Progenitor cell of endocrine pancreas (in vitro differentiated cells): ENCODE measurements at places on chromosomes 4 and X. TPM values are rescaled to one million over a fixed set of nuclear protein-coding genes. Genes with fewer than 3 reads are reported as not detected.

DNA sequence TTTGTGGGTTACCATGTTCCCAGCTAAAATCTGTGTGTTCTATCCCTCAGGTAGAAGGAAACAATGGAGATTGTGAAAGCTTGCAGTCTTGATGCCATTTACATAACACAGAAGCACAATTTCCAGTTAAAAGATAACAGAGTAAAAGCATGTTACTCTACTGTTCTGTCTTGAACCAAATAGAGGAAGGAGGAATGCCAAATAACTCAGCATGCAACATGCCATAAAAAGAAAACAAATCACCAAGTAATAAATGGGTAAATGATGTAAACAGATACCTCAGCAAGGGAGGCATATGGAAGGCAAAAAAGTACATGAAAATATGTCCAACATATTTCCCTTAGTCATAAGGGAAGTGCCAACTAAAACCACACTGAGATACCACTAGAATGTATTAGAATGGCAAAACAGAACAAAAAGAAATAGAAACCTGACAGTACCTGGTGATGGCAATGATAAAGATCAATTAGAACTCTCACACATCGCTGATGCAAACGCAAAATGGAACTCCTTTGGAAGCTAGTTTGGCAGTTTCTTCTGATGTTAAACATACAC, 502.6 kb upstream of the HS3ST1 start:
- DNase-seq: no peak

- no peak for DNase-seq
Observed at GRCh38 chrX:1451251-1451660, 1.5 kb downstream of the ASMTL start.

The SHROOM4 gene
- total RNA-seq: 5.7 and 6.6 TPM in 2 replicates

The PARM1 gene
- total RNA-seq: 6.4 and 7.4 TPM in 2 replicates

- no peak for DNase-seq
Observed at GRCh38 chr4:7808752-7809151, 130.9 kb downstream of the AFAP1 start.

The FOXR2 gene
- total RNA-seq: not detected in 2 replicates

GRCh38 chr4:186078981-186079638, 10.2 kb downstream of the TLR3 start:
- DNase-seq: no peak

GRCh38 chr4:23734000-23734399, 155.8 kb downstream of the PPARGC1A start:
- DNase-seq: no peak

GRCh38 chr4:93368968-93369367, 459.6 kb upstream of the ATOH1 start:
- DNase-seq: no peak

DNA sequence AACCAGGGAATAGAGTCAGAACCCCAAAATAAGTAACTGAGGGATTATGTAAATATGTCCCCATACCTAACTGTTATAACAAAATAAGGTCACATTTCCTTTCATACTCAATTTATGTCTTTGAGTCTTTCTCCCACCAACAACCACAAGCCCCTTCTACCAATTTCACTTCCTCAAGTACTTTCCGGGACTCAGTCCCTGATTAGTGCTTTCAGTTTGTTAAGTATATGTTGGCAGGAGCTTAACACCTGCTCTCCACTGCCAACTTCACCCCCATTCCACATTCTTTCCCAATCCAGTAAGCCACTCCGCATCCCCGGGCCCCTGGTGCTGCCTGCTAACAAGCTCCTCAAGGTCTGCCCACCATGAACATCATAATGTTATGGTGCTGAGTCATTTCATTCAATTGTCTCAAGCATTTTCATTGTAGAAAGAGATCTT, 71.3 kb upstream of the SPRY1 start:
- DNase-seq: no peak

The VSIG4 gene
- total RNA-seq: not detected in 2 replicates

GRCh38 chrX:73289039-73289438, 74.4 kb upstream of the NAP1L2 start:
- no peak for DNase-seq

The UNC5C gene
- total RNA-seq: 40.7 and 43.8 TPM in 2 replicates

DNA sequence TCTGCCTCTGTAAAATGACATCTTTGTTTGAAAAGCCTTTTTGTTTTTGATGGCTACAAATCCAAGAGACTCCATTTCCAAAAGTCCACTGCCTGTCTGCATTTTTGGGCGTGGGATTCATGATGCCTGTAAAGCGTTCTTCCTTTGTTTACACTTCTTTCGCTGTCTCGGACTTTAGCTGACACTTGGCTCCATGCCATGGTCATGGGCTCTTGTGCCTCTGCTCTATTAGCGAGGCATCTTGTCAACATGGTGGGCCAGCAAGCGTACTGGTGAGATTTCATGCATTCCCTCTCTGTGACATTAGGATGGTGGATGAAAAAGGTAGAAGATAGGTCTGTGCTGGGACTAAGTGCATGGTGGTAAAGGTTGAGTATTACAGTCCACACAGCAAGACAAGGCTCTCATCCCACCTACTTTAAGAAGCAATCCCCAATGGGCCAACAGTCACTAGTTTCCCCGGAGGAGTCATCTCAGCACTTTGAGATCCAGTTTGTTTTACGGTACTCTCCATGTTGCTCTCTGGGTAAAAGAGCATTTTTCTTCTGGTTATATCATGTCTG, 298.2 kb upstream of the KLF3 start:
- no peak for DNase-seq

The S100G gene
- not detected in 2 replicates for total RNA-seq

The REELD1 gene
- total RNA-seq: not detected in 2 replicates

DNA sequence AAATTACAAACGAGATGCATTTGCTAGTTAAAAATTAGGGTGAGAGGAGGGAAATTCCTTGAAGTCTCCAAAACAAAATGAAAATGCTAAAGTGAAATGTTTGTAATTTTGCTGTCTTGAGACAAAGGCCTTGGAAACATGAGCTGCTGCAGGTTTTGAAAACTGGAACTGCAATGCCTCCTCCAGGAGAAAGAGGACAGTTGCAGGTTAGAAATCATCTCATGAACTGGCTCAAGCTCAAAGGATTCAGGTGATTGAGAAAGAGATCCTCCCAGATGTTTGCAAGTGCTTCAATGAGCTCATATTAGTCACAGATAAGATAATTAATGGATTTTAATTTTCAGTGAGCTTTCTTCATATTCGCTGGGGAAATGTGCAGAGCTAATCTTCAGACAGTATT, 32.4 kb downstream of the SMPX start:
- DNase-seq: no peak

DNA sequence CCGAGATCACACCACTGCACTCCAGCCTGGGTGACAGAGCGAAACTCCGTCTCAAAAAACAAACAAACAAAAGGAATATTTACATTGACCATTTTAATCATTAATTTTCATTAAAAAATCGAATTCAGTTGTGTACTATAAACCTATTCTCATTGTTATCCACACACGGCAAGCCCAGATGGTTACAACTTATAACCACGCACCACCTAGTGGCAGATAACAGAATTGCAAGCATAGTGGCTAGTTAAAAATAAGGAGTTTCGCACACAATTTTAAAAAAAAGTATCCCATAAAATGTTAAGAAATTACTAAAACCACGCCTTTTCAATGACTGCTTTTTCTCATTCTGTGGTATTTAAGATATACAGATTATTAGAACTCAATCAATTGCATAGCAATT, 25.4 kb downstream of the MBNL3 start:
- DNase-seq: no peak

The PTCHD1 gene
- total RNA-seq: 0.43 and 0.55 TPM in 2 replicates

- no peak for DNase-seq
Observed at GRCh38 chrX:22378296-22378695, 105.6 kb downstream of the CBLL2 start.

- DNase-seq: no peak
Observed at GRCh38 chr4:22648996-22649395, 43.7 kb upstream of the GBA3 start.

DNA sequence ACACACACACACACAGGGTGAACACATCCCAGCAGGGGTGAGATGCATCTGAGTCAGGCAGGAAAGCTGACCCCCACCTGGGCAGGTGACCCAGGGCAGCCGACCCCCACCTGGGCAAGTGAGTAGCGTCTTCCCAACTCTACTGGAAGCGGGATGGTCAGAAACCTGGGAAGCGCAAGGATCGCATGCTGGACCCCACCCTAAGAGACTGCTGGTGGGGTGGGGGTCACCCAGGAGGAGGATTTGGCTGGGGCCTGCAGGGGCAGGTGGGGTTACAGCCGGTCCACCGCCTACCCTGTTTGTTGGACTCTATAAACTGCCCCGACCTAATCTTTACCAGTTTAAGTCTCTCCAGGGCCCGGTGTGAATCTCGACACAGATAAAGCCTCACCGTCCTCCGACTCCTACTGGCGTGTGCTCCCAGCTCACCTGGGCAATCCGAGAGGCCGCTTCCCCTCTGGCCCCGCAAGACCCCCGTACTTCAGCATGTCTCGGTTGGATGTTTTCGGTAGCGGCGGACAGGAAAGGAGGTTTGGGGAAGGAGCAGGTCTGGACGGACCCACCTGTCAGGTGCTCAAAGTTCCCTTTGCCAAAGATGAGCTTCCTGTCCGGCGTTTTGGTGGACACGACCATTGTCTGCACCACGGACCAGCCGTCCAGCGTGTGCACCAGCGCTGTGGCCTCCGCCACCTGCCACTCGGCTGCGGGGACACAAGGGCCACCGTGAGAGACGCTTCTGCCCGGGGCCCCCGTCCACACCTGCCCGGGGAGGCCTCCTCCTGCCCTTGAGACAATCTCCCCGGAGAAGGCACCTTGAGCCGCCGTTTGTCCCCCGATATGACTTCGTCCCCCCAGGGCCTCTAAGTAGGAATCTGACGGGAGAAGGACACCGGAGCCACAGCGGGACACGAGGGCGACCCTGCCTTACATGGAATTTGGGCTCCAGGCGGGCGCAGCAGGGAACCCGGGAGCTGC, 2.0 kb downstream of the GTPBP6 start:
- no peak for DNase-seq

- DNase-seq: no peak
Observed at GRCh38 chrX:76253432-76253831, 80.6 kb downstream of the PBDC1 start.

DNA sequence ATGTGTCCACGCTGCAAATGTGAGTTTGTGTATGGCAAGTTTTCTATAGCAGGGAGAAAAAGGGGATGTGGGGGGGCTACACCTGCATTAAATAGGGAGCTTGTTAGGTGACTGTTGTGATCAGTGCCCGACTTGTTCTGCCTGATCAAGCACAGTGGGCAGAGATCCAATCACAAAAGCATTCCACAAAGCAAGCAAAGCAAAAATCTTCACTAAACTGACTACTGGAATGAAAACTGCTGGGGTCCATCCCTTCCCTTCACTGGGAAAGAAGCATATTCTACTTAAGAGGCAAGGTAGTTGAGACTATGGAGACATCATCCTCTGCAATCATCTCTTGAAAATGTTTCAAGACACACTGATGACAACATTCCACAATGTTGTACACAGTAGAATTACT, 5.2 kb downstream of the IRS4 start:
- no peak for DNase-seq
